LoVo (cell line): ENCODE measurements at places on chromosomes 1 and 21.

DNA sequence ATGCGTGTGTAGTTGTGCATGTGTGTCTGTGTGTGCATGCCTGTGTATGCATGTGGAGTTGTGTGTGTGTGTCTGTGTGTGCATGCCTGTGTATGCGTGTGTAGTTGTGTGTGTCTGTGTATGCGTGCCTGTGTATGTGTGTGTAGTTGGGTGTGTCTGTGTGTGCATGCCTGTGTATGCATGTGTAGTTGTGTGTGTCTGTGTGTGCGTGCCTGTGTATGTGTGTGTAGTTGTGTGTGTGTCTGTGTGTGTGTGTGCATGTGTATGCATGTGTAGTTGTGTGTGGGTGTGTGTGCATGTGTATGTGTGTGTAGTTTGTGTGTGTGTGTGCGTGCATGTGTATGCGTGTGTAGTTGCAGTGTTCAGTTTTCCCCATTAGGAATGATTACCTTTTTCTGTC, 162.0 kb downstream of the URB2 start:
- no peak for DNase-seq

- no peak for DNase-seq
Measured at GRCh38 chr1:101081496-101082488, 56.2 kb upstream of the DPH5 start.

DNA sequence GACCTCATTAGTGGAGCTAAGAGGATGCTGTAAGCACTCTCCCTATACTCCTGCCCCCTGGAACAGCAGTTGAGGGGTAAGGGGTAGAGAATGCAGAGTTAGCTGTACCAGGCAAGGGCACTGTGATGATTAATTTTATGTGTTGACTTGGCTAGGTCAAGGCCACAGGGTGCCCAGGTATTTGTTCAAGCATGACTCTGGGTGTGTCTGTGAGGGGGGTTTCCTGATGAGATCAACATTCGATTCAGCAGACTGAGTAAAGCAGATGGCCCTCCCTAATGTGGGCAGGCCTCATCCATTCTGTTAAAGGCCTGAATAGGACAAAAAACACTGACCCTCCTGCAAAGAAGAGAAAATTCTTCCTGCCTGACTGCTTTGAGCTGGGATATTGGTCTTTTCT, 110.8 kb downstream of the KCND3 start:
- DNase-seq = no peak

GRCh38 chr1:191895049-191895448, 263.2 kb upstream of the RGS18 start:
- DNase-seq = no peak

- peak; percentile 72 for DNase-seq
Measured at GRCh38 chr1:24586970-24587820, 31.3 kb downstream of the NCMAP start.
